ENCODE measurements at places on chromosomes 7 and 10.

DNA sequence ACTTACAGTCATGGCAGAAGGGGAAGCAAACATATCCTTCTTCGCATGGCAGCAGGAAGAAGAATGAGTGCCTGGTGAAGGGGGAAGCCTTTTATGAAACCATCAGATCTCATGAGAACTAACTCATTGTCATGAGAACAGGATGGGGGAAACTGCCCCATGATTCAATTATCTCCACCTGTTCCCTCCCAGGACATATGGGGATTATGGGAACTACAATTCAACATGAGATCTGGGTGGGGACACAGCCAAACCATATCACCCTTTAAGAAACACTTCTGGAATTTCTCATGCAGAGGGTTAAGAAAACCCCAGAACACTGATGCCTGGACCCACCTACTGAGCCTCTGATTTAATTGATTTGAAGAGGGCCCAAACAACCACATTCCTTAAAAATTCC is 63.3 kb upstream of the DNAJB12 start:
- DNase-seq, result no peak

DNA sequence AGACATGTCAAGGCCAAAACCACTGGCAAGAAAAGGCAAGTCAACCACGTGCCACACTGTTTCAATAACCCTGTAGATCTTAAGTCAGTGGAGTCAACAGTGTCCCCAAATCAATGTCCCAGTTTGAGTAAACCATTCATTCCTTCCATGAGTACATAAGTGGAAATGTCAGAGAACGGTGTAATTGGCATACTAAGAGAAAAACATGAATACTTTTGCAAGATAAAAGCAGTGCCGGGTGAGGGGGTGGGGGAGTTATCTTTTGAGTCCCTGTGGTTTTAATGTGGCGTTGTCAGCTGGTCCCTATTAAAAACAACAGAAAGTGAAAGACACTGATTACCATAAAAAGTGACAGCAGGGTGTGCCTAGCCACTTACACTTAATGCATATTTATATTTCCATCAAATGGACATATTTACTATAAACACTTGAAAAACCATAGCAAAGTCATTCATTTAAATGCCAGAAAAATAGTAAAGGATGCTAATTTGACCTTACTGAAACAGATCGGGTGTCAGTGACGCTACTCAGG is 37.8 kb downstream of the RSU1 start:
- DNase-seq, result peak; percentile 81

DNA sequence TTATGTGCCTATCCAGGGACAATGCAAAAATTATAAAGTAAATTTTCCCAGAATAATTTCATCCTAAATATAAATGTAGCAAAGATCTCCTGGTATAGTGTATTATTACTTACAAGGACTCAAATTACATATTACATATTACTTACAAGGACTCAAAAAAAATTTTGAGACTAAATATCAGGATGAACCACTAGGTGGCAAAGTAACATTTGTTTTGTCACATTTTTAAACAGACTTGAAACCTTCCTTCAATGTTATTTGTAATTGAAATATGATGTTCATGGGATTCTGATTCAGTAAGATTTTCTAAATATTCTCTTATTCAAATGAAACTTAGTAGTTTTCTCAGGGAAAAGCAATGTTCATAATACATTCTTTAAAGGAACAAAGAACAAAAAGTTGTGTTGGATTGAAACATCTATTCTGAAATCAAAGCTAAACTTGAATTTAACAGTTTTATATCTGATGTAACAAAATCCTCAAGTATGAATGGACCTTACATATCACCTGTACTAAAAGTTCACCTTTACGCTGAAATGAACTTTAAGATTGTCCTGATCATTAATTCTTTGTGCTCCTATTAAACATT is 74.3 kb upstream of the GNAI1 start:
- DNase-seq, result no peak

DNA sequence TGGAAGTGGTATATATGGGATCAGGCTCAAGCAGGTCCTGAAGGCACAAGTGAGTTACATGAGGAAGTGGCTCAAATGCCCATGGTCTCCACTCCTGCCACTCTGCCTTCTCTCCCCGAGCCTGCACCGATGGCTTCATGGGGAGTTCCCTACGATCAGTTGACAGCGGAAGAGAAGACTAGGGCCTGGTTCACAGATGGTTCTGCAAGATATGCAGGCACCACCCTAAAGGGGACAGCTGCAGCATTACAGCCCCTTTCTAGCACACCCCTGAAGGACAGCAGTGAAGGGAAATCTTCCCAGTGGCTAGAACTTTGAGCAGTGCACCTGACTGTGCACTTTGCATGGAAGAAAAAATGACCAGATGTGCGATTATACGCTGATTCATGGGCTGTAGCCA is 95.3 kb downstream of the HOXA1 start:
- DNase-seq, result no peak

GRCh38 chr7:2971914-2972834 is 71.5 kb downstream of the CARD11 start:
- DNase-seq, result no peak
